ENCODE measurements at places on chromosomes 7 and 10.

DNA sequence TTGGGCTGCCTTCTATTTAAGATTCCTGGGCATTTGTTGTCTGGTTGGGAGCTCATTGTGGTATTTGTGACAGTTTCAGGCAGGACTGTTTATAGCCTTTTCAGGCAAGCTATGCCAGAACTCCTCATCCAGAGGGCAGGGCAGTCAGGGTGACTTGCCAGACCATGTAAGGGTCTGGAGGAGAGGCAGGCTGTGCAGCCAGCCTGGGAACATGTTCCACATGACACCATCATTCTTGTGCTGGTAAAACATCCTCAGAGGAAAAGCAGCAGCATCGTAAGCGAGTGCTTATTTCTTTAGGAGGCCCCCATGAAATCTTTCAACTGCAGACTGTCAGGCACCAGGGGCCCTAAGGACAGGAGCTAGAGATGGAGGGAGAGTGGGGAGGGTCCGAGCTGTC, 44.0 kb upstream of the SORBS1 start:
- no peak for DNase-seq

DNA sequence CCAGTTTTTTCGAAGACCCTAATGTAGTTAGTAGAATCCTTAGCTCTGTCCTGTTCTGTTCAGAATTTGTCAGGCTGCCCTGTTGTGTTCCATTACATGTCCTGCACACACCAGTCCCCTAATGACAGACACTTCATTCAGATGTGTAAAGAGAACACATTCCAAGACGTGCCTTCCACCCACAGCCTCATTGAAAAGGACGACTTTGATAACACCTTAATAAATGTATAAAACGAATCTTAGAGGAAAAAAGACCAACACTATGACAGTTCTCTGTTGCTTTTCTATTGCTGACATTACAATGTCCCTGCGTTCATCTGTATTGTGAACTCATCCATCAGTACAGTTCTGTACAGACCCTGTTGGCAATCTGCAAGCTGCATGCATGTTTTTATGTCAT, 3.5 kb downstream of the LRRTM3 start:
- no peak for DNase-seq

- DNase-seq = no peak
Measured at GRCh38 chr10:88026031-88026430, 162.6 kb downstream of the PTEN start.

GRCh38 chr7:95398155-95398940, 2.2 kb upstream of the PON3 start:
- no peak for DNase-seq

DNA sequence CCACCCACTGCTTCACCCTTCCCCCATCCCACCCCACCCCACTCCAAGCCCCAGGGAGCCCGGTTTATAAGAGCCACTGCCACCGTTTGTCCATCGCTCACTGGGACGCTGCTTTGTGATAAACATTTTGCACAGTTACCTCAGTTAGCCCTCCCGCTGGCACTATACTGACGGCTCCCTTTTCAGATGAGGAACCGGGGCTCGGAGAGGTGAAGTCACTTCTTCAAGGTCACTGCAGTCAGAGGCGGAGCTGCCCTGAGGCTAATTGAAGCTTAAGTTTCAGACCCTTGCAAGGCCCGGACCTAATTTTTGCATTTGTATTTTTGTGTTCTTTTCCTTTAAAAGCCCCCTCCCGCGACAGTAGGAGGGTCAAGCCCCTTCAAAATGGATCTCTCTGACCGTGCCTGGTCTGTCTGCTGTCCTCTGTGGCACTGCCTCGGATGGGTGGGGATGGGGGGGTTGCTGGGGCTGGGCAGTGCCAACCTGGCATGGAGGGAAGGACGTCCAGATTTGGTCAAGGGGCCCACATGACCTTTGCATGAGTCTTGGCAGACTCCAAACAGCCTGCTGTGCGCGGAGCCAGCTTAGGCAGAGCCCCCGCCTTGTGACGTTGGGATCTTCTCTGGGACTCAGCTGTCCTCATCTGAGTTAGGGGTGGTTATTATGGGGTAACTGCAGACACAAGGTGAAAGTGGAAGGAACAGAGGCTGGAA, 17.7 kb upstream of the NODAL start:
- DNase-seq = no peak

DNA sequence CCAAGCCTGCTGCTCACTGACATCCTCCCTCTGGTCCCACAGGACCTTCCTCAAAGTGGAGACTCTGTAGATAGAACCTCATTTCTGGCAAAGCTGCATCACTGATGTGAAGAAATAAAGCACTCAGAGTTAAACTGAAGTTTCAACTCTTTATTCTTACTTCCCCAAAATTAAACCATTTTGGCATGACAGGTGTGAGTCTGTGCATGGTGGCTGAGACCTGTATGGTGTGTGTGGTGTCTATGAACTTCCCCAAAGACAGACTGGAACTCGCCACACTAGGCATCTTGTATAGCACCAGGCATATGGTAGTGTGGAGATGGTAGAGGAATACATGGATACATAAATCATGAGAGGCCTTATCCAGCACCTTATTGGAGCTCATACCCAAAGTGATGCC, 6.6 kb upstream of the WDFY4 start:
- DNase-seq = no peak

- DNase-seq = no peak
Measured at GRCh38 chr10:119325131-119325530, 117.8 kb downstream of the GRK5 start.

DNA sequence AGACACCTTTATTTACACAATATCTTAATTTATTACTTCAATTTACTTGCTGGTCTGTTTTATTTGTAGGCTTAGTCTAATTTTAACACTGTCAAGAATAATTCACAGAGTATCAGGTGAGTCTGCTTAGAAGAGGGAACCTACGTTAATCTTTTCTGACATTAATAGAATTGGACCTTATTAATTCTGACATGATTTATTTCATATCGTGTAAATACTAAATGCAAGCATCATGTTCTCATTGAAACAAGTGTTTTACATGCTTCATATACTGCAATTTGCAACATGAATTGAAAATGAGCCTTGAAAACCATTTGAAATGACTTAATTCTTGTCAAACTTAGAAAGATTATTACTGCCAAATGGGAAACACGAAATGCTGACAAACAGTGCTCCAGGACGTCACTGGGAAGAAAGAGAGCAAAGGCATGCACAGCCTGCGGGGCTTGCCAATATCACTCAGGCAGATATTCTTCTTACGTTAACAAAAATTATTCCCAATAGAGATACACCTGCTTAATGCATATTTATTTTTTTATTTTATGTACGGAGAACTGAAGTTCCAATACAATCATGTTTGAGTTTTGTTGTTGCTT, 282.0 kb upstream of the AKR1E2 start:
- no peak for DNase-seq

DNA sequence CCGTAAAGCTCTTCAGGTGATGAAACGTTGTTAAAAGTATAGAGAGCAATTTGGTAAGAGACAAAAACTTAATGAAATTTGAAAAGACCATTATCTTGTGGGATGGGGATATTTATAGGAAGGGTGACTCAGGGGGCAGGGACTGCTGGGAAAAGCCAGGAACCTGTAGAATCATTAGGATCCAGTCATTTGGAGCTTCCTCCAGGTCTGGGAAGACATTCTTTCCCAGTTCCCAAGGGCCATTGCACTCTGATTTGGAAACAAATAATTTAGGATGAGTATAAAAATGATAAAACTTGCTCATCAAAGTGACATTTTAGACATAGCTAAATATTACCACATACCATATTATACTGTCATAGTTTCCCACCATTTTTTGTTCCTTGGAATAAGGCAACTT, 143.9 kb downstream of the PFKFB3 start:
- DNase-seq = no peak

- DNase-seq = no peak
Measured at GRCh38 chr10:104694074-104694473, 53.0 kb downstream of the SORCS3 start.

DNA sequence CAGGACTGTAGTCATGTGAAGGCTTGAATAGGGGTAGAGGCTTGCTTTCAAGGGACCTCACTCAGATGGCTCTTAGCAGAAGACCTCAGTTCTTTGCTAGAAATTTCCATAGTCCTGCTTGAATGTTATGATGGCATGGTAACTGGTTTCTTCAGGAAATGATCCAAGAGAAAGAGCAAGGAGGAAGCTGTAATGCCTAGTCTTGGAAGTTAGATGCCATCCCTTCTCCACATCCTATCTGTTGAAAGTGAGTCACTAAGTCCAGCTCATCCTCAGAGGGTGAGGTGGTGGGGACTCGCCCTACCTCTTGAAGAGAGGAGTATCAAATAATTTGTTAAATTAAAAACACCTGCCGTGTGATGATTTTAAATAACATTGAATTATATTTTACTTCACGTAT, 4.6 kb downstream of the MGAM start:
- no peak for DNase-seq

GRCh38 chr10:96279191-96279641, 7.8 kb upstream of the BLNK start:
- no peak for DNase-seq

DNA sequence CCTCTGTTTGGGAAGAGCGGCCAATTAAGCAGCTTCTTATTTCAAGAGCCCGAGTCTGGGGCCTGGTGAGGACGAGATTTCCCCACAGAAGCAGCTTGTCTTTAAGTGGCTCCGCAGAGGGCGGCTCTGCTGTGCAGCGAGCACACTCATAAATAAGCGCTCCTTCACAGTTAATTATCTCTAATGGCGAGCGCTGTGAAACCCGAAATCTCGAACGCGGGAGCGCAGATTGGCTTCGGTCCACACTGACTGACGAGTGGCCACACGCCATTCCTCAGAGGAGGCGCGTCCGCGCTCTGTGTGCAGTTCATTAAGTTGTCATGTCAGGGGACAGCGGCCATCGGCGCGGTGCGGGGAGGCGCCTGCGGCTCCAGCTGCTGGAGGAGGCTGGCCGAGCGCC, 560.9 kb downstream of the DNAJB6 start:
- no peak for DNase-seq

- no peak for DNase-seq
Measured at GRCh38 chr7:8214244-8214824, 47.6 kb downstream of the ICA1 start.

DNA sequence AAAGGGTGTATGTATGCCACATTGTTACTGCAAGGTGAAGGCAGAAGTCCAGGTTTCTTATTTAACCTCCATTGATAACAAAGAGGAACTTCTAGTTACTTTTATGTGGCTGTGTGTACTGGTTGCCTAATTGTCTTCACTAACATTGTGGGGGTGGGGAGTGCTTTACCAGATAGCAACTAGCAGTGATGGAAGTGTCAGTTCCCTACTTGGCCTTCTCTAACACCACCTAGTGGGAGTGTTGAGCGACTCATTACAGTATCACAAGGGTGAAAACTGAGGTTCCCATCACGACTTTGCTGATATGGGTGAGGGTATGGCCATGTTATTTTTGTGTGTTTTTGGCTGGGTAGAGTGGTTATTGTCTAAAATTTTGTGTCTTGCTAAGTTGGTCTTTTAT, 274.4 kb downstream of the THSD7A start:
- DNase-seq = no peak

- DNase-seq = no peak
Measured at GRCh38 chr7:28840592-28840995, 117.5 kb downstream of the TRIL start.

GRCh38 chr10:61961278-61961677, 59.8 kb downstream of the ARID5B start:
- DNase-seq = peak; percentile 8

- DNase-seq = no peak
Measured at GRCh38 chr7:1842321-1843221, 172.5 kb downstream of the ELFN1 start.

DNA sequence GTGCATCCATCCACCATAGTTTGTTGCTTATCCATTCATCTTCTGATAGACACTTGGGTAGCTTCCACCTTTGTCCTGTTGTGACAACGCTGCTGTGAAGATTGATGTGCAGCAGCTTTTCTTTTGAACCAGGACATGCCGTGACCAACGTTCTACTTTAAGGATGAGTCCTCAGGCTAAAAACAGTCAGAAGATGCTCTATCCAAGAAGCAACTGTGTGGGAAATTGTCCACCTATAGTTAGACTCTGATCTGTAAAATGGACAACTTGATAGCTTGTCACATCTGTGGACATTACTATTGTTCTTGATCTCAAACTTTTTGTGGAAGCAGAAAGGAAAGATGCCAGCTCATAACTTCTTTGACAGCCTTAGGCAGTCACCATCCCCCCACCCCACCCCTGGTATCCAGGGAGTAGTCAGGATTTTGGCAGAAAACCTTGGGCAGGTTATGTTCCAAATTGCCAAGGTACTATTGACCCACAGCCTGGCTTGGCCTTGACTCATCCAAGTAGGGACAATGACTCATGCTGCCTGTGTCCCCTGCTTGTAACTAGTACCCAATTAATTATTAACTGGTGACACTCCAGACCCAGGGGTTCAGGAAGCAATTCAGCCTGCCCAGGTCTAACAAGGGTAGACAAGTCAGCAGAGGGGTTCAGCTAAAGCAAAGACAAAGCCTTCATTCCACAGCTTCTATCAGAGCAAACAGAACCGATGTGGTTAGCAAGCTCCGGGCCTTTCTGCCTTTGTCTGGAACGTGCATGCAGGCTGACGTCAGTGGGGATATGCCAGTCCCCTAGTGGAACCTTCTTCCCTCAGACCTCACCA, 99.6 kb upstream of the ANLN start:
- DNase-seq = no peak

DNA sequence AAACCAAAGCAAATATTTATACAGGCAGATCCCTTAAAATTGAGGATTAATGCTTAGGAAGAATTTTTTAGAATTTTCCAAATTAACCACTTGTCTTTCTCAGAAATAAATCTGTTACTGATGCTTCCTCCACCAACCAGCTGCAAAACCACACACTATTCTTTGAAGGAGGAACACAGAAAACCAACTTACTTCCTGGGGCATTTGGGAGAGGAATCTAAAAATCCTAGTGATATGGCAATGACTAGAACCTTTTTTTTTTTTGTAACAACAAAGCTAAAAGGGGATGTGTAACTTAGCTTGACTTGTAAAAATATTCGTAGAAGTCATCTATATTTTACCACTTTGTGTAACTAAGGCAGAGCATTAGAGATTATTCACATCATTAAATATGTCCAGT, 5.1 kb upstream of the TM9SF3 start:
- no peak for DNase-seq

DNA sequence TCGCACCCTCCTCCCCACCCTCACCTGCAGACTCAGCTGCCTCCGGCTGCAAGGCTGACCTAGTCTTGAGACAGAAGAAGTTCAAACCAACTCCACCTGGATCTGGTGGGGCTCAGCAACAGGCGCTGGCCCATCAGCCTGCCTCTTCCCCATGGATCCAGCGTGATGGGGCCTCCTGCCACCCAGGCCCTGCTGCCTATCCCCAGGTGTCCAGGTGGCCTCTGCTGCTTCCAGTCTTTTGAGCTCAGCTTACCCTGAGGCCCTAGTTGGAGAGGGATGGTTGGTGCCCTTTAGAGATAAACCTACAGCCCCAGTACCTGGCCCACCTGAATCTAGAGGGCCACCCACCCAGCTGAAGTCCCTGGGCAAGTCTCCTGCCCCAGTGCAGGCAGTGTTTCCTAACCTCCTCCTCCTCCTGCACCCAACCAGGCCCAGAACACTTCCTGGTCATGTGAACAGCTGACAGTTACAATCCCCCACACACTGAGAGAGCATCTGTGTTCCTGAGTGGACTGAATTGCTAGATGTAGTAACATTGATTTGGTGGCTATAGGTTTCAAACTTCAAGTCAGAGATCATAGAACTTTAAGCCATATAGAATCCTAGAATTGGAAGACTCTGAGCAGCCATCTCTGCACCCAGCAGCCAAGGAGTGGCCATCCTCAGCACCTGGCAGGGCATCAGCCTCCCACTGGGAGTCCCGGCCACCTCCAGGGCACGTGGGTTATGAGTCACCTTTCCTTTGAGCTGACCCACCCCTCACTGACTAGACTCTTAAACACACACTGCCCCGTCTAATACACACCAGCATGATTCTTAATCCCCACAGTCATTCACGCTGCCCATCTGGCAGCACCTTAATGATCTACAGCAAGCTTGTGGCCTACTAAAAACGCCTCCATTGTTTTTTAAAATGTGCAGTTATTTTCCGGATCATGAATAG, 51.9 kb downstream of the ALOX5 start:
- no peak for DNase-seq
